ENCODE measurements at places on chromosomes 2 and 18. TPM values are rescaled to one million over a fixed set of nuclear protein-coding genes. Genes with fewer than 3 reads are reported as not detected.

The KCNK3 gene
- 1.2 TPM for total RNA-seq

The UGT1A3 gene
- total RNA-seq, result not detected

The REG3G gene
- not detected for total RNA-seq

The ALLC gene
- not detected for total RNA-seq

The ACMSD gene
- not detected for total RNA-seq

DNA sequence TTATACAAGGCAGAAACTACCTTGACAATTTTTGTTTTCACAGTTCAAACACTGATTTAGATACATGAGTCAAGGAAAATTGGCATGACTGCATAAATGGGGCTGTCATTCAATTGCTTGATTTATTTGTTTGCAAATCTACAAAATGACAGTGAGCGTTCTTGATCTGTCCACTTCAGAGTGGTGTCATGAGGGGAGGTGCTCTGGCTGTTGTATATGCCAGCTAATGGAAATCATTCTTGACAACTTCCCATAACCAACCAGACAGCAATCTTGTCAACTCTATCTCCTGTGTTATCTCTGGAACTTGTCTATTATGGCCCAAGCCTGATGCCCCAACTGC, 120.6 kb upstream of the UGP2 start:
- no peak for DNase-seq

- DNase-seq, result no peak
Measured at GRCh38 chr2:218960309-218961165, 1.1 kb downstream of the CDK5R2 start.

GRCh38 chr2:157751462-157752058, 122.9 kb upstream of the ACVR1C start:
- no peak for DNase-seq

DNA sequence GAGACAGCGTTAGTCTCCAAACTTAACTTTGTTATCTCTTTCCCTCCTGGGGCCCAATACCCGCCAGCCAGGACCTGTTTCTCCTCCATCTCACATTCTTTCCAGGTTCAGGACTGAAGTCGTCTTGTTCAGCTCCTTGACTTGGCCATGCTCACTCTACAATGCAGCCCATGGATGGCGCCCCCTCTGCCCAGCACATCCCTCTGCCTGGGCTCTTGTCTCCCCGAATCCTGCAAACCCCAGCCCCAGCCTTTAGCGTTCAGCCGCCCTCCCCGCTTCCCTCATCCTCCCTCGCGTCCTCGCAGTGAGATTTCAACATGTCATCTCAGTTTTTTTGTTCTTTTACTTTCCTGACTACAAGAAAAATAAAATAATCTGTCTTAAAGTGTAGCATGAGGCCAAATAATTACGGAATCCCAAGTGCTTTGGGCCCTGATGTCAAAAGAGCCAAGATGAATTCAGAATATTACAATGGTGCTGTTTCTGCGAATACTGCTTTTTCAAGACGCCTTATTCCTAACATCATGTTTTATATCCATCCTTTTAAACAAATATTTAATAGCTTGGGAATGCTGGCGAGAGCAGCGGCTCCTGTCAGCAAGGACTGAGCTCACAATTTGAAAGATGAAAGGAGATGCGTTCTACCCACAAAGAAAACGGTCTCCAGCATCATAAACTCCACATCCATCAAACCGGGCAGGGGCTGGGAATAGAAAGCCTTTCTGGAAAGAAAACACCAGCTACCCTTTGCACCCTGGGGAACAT, 1.0 kb downstream of the FAM178B start:
- no peak for DNase-seq

DNA sequence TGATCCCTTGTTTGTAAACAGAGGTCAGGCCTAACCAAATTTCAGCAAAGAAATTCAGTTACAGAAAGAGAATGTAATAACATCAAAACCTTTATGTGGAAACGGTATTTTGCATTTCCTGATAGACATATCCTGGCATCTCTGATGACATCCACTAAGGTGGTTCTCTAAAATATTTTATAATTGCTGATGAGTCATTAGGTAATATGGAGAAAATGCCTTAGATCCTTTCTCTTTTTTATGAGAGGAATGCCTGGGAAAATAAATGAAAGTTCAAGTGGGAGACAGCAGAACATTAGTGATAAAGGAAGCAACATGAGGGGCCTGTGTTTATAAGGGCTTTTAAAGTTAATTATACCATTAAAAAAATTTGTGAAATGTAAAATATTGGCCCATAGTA, 72.6 kb downstream of the PLCL1 start:
- no peak for DNase-seq

GRCh38 chr2:205834796-205835195, 152.5 kb downstream of the NRP2 start:
- DNase-seq, result no peak

GRCh38 chr2:38788306-38788705, 10.3 kb downstream of the GEMIN6 start:
- DNase-seq, result no peak

DNA sequence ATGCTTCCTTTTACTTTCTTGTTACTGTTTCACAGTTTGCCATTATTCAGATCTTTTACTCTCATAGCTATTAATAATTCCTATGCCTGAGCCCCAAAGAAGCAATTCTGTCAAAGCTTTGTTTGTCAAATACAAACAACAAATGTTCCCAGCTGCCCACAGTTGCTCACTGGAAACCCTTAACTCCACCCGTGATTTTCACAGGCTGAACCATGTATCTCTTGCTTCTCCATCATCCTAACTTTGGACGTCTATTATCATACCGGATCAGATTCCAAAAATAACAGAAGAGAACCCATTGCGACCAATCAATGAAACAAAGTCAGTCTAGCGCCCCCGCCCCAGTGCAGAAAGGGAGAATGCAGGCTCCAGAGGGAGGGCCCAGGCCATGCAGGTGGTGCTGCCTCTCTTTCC, 24.2 kb downstream of the COLEC12 start:
- DNase-seq, result no peak

DNA sequence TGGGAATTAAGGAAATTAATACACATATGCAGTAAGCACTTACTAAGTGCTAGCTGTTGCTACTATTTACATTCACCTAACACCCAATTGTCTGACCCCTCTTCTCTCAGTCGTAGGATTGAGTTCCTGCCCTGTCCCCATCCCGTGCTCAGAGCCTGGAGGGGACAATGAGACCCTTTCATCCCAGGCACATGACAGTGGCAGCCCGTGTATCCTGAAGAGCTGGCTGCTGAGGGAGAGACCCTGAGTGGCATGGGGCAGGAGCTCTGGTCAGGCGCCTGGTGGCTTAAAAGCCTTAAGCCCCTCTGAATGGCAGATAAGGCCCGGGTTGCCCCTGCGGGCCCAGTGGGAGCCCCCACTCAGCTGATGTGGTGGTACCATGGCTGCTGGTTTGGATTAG, 99.0 kb downstream of the DYSF start:
- no peak for DNase-seq

GRCh38 chr2:229910832-229911412, 10.9 kb downstream of the TRIP12 start:
- DNase-seq, result peak; percentile 30

Measured in NCI-H460 (cell line).